ENCODE measurements at places on chromosomes 1 and 21.
A peak's percentile ranks its signal among the peaks of the same experiment; 100 is the strongest.

DNA sequence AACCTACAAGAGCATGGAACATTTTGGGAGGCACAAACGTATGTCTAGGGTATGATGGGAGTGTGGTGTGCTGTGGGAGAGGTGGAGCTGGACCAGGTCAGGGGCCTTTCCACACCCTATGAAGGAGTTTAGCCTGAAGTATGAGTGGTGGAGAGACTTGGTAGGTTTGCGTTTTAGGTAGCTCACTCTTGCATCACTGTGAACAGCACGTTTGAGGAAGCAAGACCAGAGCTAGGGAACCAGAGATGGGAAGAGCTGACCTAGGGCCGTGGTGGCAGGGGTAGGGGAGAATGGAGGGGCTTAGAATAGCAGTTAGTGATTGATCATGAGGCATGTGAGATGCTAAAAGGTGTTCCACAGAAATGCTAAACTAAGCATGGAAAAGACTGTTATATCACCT is 25.1 kb upstream of the ZFP69B start:
- no peak for DNase-seq

- DNase-seq: no peak
Measured at GRCh38 chr1:175217721-175218531, 25.4 kb upstream of the KIAA0040 start.

- DNase-seq: no peak
Measured at GRCh38 chr1:1939296-1940122, 20.4 kb upstream of the TMEM52 start.

DNA sequence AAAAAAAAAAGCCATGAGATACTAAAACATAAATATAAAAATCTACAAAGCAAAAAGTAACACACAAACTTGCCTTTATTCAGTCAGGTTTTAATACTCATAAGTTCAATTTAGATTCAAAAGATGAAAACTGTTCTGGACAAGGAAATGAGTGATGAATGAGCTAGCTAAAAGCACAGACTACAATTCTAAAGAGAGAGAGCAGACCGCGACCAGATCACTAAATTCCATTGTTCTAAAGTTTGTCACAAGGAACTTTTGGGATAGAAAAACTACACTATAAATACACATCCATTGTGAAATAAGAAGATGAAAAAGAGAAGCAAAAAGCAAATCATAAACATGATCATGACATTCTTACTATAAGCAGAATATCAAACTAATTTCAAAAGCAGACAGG is 1.7 kb downstream of the ODF2L start:
- DNase-seq: no peak

DNA sequence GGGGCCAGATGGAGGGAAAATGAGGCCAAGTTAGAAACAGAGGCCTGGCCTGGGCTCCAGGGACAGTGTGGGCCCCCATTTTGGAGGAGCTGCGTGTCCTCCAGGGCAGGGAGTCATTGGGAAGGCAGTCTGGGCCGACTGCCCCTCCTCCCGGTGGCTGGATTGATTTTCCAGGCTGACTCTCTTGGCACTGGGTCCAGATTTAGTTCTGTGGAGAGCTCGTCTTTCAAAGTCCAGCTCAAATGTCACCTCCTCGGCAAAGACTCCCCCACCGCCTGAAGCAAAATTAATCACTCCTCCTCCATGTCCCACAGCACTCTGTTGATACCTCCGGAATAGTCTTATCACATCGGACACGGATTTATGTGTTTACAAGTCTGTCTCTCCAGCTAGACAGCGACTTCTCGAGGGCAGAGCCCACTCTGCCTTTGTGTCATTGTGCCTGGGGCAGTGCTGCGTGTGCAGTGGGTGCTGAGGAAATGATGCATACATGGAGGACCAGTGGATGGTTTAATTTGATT is 175.1 kb downstream of the CAMTA1 start:
- no peak for DNase-seq

DNA sequence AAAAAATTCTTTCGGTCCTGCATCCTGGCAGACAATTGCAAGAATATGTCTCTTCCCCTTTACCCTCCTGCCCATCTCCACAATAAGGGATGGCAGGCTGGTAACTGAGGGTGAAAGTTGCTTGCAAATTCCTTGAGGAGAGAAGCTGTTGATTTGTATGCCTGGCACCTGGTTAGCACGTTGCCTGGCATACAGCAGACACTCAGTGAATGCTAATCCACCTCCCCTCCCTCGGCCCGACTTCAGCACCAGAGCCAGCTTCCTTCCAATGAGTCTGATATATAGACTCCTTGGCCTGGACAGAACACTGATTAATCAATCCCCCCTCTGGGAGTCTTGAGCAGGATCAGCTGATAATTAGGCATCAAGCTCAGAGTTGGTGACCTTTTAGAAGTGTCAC is 39.1 kb downstream of the KCNC4 start:
- no peak for DNase-seq

DNA sequence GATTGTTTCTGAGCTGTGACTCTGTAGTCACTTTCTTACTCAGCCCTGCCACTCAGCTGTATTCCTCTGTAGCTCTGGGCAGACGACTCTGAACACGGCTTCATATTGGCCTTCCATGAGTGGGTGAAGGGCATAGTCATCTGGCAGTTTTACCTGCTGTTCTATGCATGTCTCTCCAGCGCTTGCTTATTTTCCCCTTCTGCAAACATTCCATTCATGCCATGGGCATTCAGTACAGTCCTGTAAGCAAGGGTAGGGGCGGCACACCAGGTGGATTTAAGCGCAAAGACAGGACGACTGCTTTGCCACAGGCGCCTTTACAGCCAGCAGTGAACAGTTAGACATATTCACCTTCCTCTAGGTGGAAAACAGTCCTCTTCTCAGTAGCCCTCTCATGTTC is 4.4 kb upstream of the WDR26 start:
- no peak for DNase-seq

- no peak for DNase-seq
Measured at GRCh38 chr1:213017447-213018273, 2.0 kb upstream of the ANGEL2 start.

- DNase-seq: no peak
Measured at GRCh38 chr1:221557013-221557412, 184.9 kb downstream of the DUSP10 start.

GRCh38 chr1:203934027-203934426 is 72.6 kb downstream of the SNRPE start:
- DNase-seq: no peak

DNA sequence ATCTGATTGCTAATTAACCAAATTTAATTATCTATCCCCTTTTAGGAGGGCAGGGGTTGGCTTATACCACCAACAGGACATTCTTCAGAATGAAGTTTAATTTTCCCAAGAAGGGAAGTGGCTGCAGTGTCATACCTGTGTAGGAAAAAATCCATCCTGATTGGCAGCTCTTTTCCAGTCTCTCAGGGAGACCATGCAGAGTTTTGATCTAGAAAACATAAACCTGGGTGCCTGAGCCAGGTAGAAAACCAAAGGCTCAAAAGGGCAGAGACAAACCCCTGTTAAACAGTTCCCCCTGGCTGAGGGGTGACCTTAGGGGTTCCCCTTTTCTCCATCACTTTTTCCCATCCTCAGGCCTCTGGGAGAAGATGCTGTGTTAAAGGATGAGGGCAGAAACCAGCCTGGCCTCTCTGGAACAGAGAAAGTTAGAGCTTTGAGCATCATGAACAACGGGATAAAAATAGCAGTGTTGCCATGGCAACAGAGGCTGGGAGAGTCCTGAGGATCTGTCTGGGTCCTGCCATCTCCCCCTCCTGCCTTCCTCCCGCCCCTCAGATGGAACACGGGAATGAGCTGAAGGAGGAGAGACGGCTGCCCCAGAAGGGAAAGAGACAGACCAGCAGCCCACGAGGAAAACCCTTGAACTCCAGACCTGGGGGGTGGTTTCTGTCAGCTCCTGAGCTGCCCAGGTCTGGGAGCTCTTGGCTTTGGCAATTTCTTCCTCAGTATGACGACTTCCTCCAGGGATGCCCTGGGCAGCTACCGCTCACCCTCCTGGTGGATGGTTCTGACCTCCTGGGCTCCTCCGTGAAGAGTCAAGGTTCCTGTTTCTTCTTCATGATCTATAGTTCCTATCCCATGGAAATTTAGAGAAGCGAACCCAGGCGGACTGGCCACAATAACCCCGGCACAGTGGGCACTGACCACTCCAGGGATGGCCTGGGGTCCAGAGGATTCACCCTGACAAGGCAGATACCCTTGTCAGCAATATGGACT is 14.0 kb upstream of the LEMD1 start:
- peak; percentile 72 for DNase-seq

GRCh38 chr1:246782120-246782900 is 58.1 kb downstream of the SCCPDH start:
- no peak for DNase-seq

- no peak for DNase-seq
Measured at GRCh38 chr21:42176859-42177258, 42.1 kb upstream of the ABCG1 start.

DNA sequence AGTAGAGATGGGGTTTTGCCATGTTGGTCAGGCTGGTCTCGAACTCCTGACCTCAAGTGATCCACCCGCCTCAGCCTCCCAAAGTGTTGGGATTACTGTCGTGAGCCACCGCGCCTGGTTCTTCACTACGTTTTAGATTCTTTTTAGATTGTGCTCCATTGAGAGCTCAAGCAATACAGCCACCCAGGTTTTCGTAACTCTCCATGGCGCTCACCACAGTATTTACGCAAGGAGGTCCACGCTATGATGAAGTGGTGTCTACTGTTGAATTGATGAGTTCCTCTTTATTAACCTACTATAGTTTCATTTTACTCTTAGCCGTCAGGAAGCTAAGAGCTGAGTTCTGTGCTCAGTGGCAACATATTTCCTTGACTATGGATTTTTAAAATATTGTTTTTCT is 1.8 kb upstream of the KIF1B start:
- DNase-seq: no peak

- no peak for DNase-seq
Measured at GRCh38 chr1:227140376-227140775, 177.9 kb downstream of the CDC42BPA start.

GRCh38 chr1:68167211-68167610 is 65.1 kb downstream of the WLS start:
- DNase-seq: no peak

GRCh38 chr1:9426291-9426711 is 113.0 kb upstream of the SLC25A33 start:
- no peak for DNase-seq

- DNase-seq: no peak
Measured at GRCh38 chr1:201939574-201939973, 6.8 kb downstream of the LMOD1 start.

DNA sequence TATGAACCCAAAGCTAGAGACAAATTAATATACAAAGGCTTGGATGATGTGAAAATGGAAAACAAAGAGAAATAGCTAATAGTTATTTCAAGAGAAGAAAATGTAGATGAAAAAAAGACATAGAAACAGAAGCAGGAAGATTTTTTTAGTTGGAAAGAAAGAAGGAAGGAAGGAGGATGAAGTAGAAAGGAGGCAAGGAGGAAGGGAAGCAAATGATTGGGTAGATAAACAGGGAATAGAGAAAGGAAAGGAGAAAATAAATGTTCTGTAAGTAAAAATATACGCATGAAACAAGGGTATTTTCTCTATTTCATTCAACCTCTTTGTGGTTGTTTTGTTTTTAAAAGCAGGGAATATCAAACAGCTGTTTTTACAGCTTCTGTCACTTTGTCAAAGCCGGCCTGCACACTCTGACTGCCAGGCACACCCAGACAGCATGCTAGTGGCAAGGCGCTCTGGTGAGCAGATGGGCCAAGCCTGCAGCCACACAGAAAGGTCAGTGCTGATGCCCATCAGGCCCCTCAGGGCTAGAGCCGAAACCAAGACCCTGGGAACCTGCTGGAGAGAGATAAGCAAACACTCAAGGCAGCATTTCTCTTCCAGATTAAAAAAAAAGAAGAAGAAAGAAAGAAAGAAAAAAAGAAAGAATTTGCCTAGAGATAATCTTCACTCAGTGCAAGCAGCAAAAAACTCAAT is 72.9 kb upstream of the CTTNBP2NL start:
- no peak for DNase-seq

DNA sequence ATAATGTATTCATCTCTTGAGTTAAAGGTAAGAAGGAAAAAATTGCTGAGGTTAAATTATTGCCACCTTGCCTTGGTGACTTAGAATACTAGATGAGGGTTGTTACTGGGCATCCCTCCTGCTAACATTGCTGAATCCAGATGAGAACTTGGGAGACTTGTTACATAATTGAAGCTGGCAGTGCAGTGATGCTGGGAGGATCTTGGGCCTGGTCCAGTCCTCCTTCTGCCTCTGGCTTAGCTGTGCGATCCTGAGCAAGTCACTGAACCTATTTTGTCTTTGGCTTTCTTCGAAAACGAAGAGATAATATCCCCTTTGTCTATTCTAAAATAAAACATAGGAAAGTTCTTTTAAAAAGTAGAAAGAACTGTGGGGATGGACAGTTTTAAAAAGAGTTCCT is 244.9 kb upstream of the NRIP1 start:
- DNase-seq: no peak

DNA sequence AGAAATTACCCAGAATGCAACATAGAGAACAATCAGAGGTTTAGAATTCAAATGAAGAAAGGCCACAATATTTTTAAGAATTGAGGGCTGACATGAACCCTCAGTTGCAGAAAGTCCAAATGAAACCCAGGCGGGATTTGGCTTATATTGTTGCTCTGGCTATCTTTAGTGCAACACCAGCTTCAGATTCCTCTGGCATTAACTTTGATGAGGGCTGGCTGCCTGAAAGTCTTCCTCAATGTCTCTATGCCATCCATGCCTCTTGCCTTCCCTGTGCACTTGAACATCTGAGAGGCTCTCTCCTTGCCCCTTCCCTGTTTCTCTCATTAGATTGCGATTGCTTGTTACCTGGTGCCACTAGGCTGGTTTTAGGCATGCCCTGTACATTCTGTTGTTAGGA is 31.2 kb upstream of the DPT start:
- DNase-seq: no peak

- DNase-seq: peak; percentile 44
Measured at GRCh38 chr1:42379794-42380585, 602 bp upstream of the RIMKLA start.

- DNase-seq: no peak
Measured at GRCh38 chr1:6905331-6905730, 120.1 kb downstream of the CAMTA1 start.

DNA sequence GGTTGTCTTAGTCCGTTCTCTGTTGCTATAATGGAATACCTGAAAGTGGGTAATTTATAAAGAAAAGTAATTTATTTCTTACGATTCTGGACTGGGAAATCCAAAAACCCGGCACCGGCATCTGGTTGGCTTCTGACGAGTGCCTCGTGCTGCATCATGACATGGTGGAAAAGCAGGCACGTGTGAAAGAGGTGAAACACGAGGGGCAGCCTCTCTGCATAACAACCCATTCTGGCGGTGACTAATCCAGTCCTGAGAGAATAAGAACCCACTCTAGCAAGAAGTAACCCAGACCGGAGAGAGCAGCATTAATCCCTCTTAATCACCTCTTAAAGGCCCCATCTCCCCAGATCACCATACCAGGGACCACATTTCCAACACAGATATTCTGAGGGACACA is 2.7 kb upstream of the EDEM3 start:
- no peak for DNase-seq

GRCh38 chr21:46596201-46596600 is 8.7 kb downstream of the S100B start:
- DNase-seq: no peak

All from SK-N-DZ (cell line).